ENCODE measurements at places on chromosomes 12 and 14.

- no peak for DNase-seq
Measured at GRCh38 chr14:94066089-94066676, 14.8 kb downstream of the DDX24 start.

GRCh38 chr14:102900631-102901571 lies 21.6 kb upstream of the AMN start:
- no peak for DNase-seq

- DNase-seq, result no peak
Measured at GRCh38 chr12:8493084-8493483, 20.2 kb upstream of the CLEC4D start.

DNA sequence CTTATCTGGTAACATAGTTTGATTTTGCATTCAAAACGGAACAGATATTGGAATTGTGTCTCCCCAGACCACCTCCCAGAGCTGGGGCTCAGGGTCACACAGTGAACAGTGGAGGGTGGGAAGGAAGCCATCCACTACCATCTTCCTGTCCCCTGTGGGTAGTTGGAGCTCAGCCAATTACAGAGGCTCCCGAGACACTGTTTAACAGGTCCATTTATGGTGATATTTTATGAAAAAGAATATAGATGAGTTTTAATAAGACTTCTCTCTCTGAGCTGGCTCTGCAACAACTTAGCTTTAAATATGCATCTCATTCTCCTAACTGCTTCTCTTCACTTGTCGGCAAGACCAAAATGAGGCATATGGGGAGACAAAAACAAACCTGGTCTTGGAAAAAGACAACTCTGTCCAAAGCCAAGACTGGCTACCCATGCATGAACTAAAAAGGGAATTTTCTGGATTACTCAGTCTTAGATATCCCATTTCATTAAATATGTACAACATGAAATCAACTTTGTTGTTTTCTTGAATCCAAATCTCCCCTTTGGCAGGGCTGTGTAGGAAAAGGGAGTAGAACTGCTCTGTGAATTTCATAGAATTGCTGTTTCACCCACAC lies 83.8 kb upstream of the HOXC13 start:
- DNase-seq, result no peak

DNA sequence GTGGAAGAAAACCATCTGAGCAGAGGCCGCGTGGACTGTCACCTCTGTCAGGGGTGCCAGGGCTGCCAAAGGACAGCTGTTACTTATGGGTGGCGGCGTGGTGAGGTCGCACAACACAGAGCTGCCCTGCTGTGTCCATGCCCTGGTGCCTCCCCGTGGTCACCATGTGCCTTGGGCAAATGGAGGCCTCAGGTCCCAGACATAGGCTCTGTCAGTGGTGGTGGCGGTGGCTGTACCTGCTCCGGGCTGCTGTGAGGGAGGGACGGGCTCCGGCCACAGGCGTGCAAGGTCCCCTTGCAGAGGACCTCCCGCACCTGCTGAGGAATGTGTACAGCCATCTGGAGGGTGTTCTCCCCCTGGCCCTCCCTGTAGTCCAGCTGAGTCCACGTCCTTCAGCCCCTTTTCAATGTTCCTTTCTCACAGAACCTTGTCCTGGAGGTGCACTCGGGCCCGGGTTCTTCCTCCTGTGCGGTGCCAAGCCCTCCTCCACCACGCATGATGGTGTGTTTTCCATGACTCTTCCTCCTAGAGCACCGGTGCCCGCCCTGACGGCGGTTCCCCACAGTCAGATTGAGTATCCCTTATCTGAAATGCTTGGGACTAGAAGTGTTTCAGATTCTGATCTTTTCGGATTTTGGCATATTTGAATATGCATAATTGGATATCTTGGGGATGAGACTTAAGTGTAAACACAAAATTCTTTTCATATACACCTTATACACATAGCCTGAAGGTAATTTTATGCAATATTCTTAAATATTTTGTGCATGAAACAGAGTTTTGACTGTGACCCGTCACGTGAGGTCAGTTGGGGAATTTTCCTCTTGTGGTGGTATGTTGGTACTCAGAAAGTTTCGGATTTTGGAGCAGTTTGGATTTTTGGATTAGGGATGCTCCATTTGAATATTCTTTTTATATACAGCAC lies 49.8 kb downstream of the TRAF3 start:
- no peak for DNase-seq
